Cortex of kidney (tissue), 1 donor: ENCODE measurements at places on chromosomes 13 and 19.

GRCh38 chr19:48990400-48990799 is 2.7 kb downstream of the GYS1 start:
- no peak for DNase-seq

GRCh38 chr13:94123557-94123956 is 355.9 kb downstream of the DCT start:
- no peak for DNase-seq

DNA sequence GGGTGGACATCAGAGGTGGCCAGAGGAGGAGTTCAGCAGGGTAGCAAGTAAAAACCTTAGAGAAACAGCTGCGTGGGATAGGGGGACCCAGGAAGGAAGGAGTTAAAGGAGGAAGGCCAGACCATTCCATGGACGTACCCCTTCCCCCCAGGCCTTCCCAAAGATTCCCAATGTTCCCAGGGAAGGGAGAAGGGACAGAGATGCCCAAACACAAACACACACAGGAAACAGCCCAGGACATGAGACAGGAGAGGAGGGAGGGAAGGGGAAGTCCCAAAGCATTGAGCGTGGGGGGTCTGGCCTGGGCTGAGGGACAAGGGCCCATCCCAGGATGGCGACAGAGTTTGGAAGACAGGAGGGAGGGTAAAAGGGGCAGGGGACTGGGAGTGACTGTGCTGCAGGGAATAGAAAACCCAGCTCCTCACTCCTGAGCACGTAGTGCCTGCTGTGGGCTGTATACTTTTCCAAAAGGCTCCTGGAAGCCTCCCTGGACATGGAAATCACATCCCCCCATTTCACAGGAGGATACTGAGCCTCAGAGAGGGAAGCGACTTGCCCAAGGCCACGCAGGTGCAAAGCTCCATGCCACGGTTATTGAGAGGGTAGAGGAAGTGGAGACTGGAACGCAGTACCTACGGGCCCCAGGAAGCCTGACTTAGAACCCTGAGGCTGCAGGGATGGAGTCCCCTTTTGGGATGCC is 1.1 kb downstream of the SYDE1 start:
- no peak for DNase-seq

DNA sequence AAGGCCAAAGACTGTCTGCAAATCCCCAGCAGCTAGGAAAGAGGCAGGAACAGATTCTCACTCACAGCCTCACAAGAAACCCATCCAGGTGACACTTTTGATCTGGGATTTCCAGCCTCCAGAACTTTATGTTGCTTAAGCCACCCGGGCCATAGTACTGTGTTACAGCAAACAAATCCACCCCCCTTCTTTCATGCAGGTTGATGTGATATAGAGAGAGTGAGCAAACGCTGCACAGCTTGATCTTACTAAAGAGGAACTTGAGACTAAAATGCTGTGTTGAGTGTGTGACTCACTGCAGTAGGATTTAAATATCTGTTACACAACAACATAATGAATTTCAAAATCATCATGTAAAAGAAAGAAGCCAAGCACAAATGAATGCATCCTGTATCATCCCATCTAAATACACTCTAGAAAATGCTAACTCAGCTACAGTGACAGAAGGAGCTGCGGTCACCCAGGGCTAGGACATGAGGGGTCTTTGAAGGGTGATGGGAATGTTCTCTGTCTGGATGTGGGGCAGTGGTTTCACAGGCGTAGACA is 32.2 kb downstream of the RCBTB2 start:
- DNase-seq: no peak

DNA sequence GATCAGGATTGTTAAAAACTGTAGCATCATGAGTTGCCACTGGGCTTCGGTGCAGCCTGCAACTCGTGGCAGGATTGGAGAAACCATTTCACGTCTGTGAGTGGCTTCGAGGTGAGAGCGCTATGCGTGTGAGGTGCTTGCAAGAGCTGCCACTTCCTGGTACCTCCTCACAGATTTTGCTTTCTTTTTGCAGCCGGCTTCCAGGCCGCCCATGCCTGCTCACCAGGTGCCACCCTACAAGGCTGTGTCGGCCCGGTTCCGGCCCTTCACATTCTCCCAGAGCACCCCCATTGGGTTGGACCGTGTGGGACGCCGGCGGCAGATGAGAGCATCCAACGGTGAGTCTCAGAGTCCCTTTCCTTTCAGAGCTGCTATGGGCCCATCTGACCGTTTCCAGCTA is 57.9 kb upstream of the C1QTNF9 start:
- DNase-seq: no peak

GRCh38 chr13:106426909-106427308 is 108.6 kb downstream of the EFNB2 start:
- no peak for DNase-seq
